ENCODE measurements at places on chromosomes 11 and 22.

GRCh38 chr11:32886180-32886579, 6.4 kb upstream of the QSER1 start:
- no peak for DNase-seq

DNA sequence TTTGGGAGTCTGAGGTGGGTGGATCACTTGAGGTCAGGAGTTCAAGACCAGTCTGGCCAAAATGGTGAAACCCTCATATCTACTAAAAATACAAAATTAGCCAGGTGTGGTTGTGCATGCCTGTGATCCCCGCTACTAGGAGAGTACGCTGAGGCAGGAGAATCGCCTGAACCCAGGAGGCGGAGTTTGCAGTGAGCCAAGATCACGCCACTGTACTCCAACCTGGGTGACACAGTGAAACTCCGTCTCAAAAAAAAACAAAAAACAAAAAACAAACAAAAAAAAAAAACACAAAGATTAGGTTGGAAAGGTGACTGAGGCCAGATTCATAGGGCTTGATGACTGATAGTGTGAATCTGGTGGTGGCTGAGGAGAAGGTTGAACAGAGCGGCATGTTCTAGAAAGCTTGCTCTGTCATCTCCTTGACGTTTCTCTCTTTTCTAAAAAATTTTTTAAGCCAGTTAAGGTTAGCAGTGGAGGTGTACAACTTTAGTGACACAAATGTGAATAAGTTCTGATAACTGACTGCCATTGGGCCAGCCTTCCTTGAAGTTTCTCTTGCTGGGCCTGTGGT, 40.9 kb downstream of the TXN2 start:
- no peak for DNase-seq

DNA sequence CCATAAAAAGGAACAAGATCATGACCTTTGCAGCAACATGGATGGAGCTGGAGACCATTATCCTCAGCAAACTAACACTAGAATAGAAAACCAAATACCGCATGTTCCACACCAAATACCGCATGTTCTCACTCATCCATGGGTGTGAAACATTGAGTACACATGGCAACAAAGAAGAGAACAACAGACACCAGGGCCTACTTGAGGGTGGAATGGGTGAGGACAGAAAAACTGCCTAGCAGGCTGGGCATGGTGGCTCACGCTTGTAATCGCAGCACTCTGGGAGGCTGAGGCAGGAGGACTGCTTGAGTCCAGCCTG, 12.3 kb downstream of the EHD1 start:
- DNase-seq: no peak

DNA sequence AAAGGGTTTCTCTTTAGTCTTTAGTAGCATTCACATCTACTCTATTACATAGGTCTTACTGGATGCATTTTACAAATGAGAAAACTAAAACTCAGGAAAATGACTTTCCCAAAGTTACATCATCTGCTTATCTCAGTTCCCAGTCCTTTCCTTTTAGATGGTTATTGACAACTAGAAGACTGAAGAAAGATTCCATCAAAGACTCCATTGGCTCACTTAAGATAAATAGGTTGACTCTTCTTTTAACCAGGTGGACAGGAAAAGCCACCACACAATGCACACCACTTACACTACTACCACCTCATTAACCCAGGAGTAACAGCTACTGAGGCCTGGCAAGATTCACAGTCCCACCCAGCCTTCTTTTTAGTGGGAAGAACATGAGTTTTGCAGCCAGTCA, 123.6 kb downstream of the TRIM44 start:
- DNase-seq: no peak

DNA sequence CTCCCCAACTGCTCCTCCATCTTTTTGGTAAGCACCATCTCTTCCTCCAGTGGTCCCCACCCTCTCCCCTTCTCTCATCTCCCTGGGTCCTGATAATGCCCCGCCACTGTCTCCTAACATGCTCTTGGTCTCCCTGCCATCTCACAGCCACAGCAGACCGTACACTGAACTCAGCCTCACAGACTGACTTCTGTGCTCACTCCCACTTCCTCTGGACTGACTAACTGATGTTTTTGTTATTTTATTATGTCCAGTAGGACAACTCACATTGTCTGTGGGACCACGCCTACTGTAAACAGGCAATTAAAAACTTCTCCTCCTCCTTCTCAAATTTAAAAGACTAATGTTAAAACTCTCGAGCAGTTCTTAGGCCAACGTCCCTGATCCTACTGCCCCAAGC, 2.6 kb upstream of the GNAZ start:
- no peak for DNase-seq

DNA sequence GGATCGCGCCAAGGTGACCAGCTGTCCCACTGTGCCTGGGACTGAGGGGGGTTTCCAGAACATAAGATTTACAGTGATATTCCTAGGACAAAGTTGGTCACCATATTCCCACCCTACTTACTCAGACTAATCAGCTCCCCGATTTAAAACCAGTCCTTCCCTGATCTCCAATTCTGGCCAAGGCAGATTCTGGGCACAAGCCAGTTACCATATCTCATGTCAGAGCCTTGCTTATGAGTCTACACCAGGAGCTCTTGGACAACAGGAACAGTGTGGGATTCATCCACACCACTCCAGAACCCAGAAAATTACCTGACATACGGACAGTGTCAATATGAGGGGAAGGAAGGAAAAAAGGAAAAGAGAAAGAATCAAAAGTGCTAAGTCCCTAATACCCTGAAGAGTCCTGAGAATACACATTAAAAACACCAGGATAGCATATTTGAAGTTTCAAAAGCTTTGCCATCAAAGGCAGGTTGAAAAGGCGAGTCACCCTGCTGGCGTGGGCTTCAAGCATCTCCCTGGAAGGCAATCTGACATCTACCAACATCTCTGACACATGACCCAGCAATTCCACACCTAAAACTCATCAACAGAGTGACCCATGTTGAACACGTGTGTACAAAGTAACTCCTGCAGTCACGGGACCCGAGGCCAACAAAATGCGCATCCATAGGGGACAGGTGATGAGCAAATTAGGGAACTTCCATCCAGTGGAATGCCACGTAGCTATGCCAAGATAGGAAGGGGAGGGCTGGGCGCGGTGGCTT, 8.0 kb upstream of the IL2RB start:
- no peak for DNase-seq

- DNase-seq: no peak
These were observed 41.0 kb downstream of the FDX1 start for GRCh38 chr11:110470716-110471115.

- no peak for DNase-seq
These were observed 839.8 kb downstream of the LRRC4C start for GRCh38 chr11:40619654-40620053.

DNA sequence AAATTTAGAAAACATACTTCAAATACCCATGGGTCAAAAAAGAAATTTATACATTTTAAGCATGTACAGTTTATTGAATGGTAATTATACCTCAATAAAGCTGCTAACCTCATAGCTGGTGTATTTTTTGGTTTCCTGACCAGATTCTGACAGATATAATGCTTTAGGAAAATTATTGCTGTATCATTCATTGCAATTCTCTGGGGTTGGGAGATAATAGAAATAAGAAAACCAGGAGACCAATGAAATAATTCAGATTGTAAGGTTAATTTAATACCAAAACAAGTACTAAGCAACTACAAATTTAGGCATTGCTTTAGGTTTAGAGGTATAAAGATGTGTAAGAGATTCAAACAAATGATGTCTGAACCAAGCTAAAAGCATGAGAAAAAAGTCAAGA, 120.1 kb downstream of the ENTHD1 start:
- no peak for DNase-seq

GRCh38 chr11:122075016-122075415, 41.0 kb downstream of the BLID start:
- no peak for DNase-seq

DNA sequence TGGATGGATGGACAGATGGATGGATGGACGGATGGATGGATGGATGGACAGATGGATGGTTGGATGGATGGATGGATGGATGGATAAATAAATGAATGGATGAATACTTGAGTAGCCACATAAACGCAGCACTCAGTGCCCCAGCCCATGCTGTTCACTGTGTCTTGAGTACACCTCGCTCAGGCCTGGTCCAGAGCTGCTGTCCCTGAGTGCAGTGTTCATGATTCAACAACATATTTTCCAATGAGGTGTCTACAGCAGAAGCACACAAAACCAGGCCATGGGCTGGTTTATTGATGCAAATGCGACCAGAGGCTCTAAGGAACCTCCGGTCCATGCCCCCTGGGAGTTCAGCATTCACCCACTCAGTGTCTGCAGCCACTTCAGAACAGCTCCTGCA, 584.3 kb downstream of the BRD1 start:
- DNase-seq: no peak

DNA sequence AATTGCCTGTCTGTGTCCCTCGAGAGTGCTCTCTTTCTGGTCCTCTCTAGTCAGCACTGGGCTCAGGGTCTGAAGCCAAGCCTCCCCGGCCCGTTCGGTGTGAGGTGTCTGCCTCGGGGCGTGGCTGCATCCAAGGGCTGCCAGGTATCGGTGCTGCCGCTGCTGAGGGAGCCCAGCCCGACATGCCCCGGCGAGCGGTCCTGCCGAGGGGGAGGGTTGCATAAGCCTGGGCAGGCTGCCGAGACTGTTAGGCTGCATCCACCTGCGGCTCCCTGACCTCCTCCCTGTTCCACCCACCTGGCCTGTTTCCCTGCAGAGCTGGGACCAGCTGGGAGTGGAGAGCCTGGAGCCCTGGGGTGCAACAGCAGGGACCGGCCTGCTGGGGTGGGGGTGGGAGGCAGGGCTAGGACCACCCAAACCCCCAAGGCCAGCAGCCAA, 6.3 kb downstream of the OVOL1 start:
- no peak for DNase-seq

DNA sequence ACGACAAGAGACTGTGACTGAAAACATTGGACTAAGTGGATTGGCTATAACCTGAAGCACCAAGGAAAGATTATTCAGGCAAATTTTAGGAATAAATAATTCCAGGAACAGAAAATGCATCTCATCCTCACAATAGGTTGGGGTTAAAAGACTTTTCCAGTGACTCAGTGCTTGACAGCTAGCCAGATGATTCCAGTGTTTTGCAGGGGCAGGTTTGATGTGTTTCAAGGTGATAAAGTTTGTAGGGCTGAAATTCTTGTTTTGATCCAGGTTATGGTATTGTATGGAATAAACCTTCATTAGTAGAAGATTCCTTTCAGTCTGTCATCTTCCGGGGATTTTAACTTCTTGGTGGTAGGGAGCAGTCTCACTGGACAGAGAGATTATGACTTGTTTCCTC, 2.3 kb downstream of the EXT2 start:
- DNase-seq: no peak

DNA sequence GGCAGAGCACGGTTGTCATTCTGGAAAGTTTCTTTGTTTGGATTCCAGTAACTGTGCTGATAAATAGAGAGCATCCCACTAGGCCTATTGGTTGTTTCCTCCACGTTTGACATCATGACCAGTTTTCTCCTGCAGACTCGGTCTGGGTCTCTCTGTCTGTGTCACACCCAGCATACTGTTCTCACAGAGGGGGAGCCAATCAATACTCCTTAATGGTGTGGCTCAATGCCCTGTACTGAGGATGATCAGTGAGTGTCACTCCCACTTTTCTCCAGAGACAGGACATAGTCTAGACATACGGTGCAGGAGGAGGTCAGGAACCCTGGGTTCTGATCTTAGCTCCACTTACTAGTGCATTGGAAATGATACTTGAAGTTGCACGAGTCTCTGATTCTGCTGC, 88.2 kb upstream of the BLID start:
- no peak for DNase-seq

DNA sequence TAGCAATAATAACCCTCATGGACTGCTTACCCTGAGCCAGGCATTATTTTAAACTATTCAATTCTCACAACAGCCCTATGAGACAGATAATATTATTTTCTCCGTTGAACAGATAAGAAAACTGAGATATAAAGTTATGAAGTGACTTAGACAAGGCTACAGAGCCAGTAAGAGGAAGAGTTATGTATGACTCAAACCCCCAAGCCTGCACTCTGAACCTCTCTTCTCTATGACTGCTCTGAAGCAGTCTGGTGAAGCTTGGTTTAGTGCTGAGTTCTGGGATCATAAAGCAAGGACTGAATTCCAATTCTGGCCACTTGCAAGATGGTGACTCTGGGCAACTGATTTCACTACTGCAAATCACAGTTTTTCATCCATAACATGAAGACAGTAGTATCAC, 34.5 kb downstream of the TNKS1BP1 start:
- no peak for DNase-seq

DNA sequence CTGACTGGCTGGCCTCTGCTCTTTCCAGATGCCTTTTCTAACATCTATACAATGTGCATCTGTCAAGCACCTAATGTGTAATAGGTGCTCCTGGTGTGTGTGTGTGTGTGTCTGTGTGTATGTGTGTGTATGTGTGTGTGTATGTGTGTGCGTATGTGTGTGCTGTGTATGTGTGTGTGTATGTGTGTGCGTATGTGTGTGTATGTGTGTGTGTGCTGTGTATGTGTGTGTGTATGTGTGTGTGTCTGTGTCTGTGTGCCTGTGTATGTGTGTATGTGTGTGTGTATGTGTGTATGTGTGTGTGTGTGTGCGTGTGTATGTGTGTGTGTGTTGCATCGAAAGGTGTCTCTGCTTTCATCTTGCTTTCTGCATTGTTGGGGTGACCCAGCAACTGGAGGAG, 57.9 kb downstream of the PKNOX2 start:
- DNase-seq: no peak

GRCh38 chr11:61297341-61297740, 2.2 kb upstream of the VWCE start:
- DNase-seq: no peak

DNA sequence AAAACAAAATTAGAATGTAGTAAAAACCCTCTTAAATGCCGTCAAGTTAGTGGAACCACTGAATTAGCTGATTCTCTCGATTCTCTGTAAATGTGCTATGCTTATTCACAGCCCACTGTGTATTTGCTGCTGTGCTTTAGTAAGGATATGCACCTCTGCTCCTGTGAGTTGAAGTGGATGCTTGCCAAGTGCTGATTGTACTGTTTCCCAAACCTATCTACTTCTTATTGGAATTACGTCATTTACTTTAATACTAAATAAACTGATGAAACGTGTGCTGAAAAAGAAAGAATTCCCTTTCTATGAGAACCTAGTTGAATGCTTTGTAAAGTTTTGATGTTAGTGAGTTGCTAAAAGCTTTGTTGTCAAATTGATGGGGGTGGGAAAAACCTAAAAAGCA, 158.4 kb downstream of the LRRC4C start:
- DNase-seq: no peak

- DNase-seq: no peak
These were observed 959 bp downstream of the JOSD1 start for GRCh38 chr22:38699784-38700183.

DNA sequence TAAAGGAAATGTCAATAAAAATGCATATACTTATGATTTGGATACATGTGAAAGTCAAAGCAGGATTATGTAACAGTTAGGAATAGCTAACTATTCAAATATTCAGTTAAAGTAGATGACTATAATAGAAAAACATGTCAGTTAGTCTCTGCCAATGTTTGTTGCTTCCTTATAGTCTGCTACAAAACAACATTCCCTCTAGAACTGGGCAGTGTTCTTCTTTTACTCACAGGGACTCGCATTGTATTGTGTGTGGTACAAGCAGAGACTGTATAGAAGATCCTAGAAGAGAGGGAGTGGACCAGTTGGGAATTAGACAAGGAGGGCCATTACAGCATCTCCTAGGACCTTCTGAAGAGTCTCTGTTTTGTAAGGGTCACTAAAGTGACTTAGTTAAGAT, 10.6 kb downstream of the ACAT1 start:
- DNase-seq: no peak

All from activated effector memory CD4-positive, alpha-beta T cell treated with anti-CD3 and anti-CD28 coated beads, Interleukin-2, amount 50 U/mL, for 16 hours (primary cell).